ENCODE measurements at places on chromosomes 4 and X. TPM values are rescaled to one million over a fixed set of nuclear protein-coding genes. Genes with fewer than 3 reads are reported as not detected.

LDOC1 gene
- total RNA-seq = 6.9 TPM

GPRASP1 gene
- total RNA-seq = 0.44 TPM

NPY1R gene
- not detected for total RNA-seq

TMEM154 gene
- total RNA-seq = 13.0 TPM

IL21 gene
- total RNA-seq = 138 TPM

GPR119 gene
- not detected for total RNA-seq

- no peaks in the 10 kb centered on the region for H3K36me3 ChIP-seq
- H3K27me3 ChIP-seq = no peaks in the 10 kb centered on the region
- H3K27ac ChIP-seq = no peak overlapping the region
- DNase-seq = no peak
Observed at GRCh38 chr4:35800669-35801068, 443.6 kb downstream of the ARAP2 start.

GRCh38 chr4:77960367-77960766, 96.8 kb upstream of the FRAS1 start:
- no peak overlapping the region for H3K4me3 ChIP-seq
- H3K4me1 ChIP-seq = no peaks in the 10 kb centered on the region
- no peaks in the 10 kb centered on the region for H3K36me3 ChIP-seq
- H3K27ac ChIP-seq = no peak overlapping the region
- no peak for DNase-seq

- no peak overlapping the region for H3K27ac ChIP-seq
- no peaks in the 10 kb centered on the region for H3K27me3 ChIP-seq
- no peak for DNase-seq
- H3K4me1 ChIP-seq = no peaks in the 10 kb centered on the region
Observed at GRCh38 chr4:89939994-89940393, 45.3 kb downstream of the MMRN1 start.

DNA sequence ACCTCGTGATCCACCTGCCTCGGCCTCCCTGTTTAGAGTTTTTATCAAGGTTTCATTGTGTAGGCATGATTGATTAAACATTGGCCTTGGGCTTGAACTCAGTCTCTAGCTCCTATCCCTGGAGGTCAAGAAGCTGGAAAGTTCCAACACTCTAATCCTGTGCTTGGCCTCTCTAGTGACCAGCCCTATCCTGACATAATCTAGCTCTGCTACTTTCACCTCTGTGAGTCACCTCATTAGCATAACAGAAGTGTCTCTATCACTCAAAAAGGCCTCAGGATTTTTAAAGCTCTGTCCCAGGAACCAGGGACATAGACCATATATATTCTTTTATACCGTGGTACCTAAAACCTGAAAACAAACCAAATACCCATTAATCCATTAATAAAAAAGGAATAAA, 377.5 kb downstream of the CENPC start:
- H3K27me3 ChIP-seq = no peaks in the 10 kb centered on the region
- DNase-seq = no peak
- H3K36me3 ChIP-seq = no peaks in the 10 kb centered on the region
- no peaks in the 10 kb centered on the region for H3K4me1 ChIP-seq
- no peak overlapping the region for H3K27ac ChIP-seq
- no peak overlapping the region for H3K4me3 ChIP-seq

DNA sequence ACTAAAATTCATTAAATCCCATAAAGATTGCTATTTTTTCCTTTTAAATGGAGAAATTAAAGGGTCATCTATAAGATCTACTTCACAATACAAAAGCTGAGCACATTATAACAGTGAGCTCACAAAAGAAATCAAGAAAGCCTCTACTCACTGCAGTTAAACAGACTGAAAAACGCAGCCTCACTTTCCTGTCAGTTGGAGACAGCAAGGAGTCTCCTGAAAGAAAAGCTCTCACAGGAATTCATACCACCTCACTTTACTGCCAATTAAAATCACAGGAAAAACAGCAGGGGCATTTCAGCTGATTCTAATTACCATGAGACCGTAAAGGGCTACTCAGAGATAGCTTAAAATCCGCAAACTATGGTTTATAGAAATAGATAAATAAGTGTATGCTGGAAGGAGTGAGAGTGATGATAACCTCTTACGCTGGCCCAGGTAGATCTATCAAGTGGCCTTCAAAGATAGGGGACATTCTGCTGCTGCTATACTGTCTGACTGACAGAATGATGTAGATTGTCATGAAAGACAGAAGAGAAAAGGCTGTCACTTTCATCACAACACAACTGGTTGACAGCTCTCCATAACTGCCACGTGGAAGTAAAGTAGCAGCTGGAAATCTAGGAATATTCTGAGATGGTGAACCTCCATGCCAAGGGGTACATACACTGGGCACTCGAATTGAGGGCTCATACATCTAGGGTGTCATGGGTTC, 1333.7 kb upstream of the DIAPH2 start:
- no peaks in the 10 kb centered on the region for H3K27me3 ChIP-seq
- H3K4me1 ChIP-seq = no peaks in the 10 kb centered on the region
- no peak for DNase-seq
- no peaks in the 10 kb centered on the region for H3K36me3 ChIP-seq

DNA sequence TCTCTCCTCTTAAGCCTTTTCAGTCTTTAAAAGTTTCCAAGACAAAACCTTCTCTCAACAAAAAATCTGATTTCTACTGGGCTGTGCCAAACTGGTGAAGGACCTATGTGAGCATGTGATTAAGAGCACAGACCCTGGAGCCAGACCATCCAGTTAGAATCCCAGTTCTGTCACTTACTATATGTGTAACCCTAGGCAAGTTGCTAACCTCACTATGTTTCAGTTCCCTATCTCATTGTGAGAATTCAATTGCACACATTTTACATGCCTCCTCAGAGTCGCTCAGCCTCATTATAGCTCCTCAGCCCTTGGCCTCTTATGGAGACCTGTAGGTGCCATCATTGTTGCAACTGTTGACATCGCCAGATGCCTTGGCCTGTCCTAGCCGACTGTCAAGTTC, 54.1 kb upstream of the VEGFD start:
- no peak for DNase-seq
- H3K27ac ChIP-seq = no peak overlapping the region
- H3K36me3 ChIP-seq = no peaks in the 10 kb centered on the region
- H3K4me3 ChIP-seq = no peak overlapping the region
- peaks cover 4% of the 10 kb centered on the region for H3K27me3 ChIP-seq

- no peaks in the 10 kb centered on the region for H3K4me1 ChIP-seq
- no peak for DNase-seq
- no peaks in the 10 kb centered on the region for H3K27me3 ChIP-seq
- no peaks in the 10 kb centered on the region for H3K36me3 ChIP-seq
- H3K4me3 ChIP-seq = no peak overlapping the region
Observed at GRCh38 chr4:164756686-164757085, 2.8 kb downstream of the SMIM31 start.

DNA sequence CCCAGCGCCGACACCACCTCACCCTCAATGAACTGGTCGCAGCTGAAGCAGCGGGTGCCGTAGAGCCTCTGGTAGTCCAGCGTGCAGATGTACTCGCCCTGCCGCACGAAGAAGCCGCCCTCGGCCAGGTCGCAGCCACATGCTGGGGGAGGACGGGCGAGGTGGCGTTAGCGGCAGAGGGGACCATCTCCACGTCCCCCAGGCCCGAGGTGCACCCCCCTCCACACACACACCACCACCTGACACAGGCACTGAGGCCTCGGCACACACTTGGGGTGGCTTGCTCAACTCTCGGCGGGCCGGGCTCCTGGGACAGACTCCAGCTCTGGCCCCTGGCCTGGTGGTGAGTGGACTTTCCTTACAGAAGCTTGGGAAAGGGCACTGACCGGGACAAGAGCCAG, 61.5 kb downstream of the ABLIM2 start:
- no peak overlapping the region for H3K4me3 ChIP-seq
- DNase-seq = no peak
- no peaks in the 10 kb centered on the region for H3K4me1 ChIP-seq
- no peak overlapping the region for H3K27ac ChIP-seq
- H3K27me3 ChIP-seq = no peaks in the 10 kb centered on the region

- H3K27ac ChIP-seq = peak overlapping the region; percentile 1
- no peak overlapping the region for H3K4me3 ChIP-seq
- peaks cover 12% of the 10 kb centered on the region for H3K36me3 ChIP-seq
- no peaks in the 10 kb centered on the region for H3K27me3 ChIP-seq
- peak; percentile 22 for DNase-seq
Observed at GRCh38 chr4:109588176-109588575, 28.1 kb downstream of the MCUB start.

- peaks cover 26% of the 10 kb centered on the region for H3K4me1 ChIP-seq
- no peak overlapping the region for H3K27ac ChIP-seq
- no peaks in the 10 kb centered on the region for H3K27me3 ChIP-seq
Observed at GRCh38 chr4:6854098-6854744, 55.4 kb upstream of the TBC1D14 start.

DNA sequence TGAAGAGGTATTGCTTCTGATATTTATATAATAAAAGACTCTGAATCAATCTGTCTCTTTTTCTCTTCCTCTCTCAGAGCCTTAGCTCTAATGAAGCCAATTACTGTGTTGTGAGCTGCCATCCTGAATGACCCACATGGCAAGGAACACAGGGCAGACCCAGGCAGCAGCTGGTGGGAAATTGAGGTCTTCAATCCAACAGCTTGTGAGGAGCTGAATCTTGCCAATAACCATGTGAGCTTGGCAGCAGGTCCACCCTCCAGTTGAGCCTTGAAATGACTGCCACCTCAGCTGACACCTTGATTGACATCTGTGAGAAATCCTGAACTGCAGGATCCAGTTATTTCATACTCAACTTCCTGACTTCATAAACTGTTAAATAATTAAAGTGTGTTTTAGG, 149.4 kb downstream of the NDST4 start:
- H3K27me3 ChIP-seq = no peaks in the 10 kb centered on the region
- no peak for DNase-seq
- H3K4me3 ChIP-seq = no peak overlapping the region
- no peaks in the 10 kb centered on the region for H3K36me3 ChIP-seq

DNA sequence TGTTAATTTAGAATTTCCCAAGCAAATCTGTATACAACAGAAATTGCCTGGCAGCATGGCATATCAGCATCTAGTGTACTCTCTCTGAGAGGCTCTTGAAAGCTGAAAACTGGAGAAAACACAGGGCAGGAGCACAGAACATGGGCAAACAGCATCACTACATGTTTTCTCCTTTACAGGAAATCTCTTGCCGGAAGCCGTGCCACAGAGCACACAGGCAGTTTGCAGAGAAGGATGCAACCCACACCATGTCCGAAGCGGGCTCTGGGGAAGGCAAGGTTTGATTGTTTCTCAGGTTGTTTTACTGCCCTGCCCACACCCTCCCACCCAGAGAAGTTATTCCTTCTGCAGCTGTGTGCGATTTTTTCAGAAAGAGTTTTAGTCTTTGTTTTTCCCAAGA, 41.1 kb upstream of the FAM9C start:
- H3K27ac ChIP-seq = peak overlapping the region; percentile 100
- no peaks in the 10 kb centered on the region for H3K27me3 ChIP-seq
- H3K36me3 ChIP-seq = peaks cover 6% of the 10 kb centered on the region
- H3K4me3 ChIP-seq = peak overlapping the region; percentile 79
- H3K4me1 ChIP-seq = peaks cover 94% of the 10 kb centered on the region
- DNase-seq = no peak

GRCh38 chrX:13906093-13906492, 89.2 kb upstream of the GPM6B start:
- no peaks in the 10 kb centered on the region for H3K36me3 ChIP-seq
- H3K27me3 ChIP-seq = no peaks in the 10 kb centered on the region
- DNase-seq = no peak
- no peaks in the 10 kb centered on the region for H3K4me1 ChIP-seq
- H3K4me3 ChIP-seq = no peak overlapping the region
- no peak overlapping the region for H3K27ac ChIP-seq

- H3K4me3 ChIP-seq = no peak overlapping the region
- H3K27me3 ChIP-seq = peaks cover 2% of the 10 kb centered on the region
- no peak overlapping the region for H3K27ac ChIP-seq
- no peaks in the 10 kb centered on the region for H3K4me1 ChIP-seq
- H3K36me3 ChIP-seq = no peaks in the 10 kb centered on the region
Observed at GRCh38 chrX:121032531-121032930, 14.9 kb upstream of the GLUD2 start.

DNA sequence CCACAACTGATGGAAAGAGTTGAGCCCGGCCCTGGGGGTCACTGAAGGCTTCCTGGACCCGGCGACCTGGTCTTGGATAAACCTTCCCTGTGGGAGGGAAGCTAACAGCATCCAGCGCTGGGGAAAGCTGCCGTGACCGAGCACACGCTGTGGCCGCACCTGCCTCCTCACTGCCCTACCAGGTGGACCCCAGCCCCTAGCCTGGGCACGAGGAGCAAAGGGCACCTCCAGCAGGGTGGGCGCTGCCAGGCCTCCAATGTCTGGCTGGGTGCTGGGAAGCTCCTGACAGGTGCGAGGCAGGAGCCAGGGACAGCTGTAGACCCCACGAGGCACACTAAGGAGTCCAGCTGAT, 7.9 kb downstream of the TADA2B start:
- peaks cover 21% of the 10 kb centered on the region for H3K36me3 ChIP-seq
- peaks cover 33% of the 10 kb centered on the region for H3K4me1 ChIP-seq
- H3K27me3 ChIP-seq = no peaks in the 10 kb centered on the region
- H3K27ac ChIP-seq = no peak overlapping the region

GRCh38 chr4:27251771-27252170, 391.1 kb downstream of the STIM2 start:
- H3K36me3 ChIP-seq = no peaks in the 10 kb centered on the region
- no peak overlapping the region for H3K4me3 ChIP-seq
- no peaks in the 10 kb centered on the region for H3K27me3 ChIP-seq

DNA sequence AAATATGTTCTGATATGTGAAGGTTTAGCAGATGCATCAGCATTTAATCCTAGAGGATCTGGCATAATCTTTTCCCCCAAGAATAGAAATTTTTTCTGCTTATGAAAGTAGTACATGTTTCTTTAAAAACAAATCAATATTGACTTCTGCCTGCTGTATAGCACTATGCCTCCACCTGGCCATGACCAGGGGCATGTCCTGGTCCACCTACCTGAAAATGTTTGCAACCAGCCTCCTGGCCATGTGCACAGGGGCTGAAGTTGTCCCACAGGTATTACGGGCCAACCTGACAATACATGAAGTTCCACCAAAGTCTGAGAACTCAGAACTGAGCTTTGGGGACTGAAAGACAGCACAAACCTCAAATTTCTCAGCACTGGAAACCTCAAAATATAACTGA, 10.0 kb downstream of the HPRT1 start:
- no peak overlapping the region for H3K27ac ChIP-seq
- H3K4me1 ChIP-seq = peaks cover 6% of the 10 kb centered on the region
- peaks cover 8% of the 10 kb centered on the region for H3K36me3 ChIP-seq
- no peaks in the 10 kb centered on the region for H3K27me3 ChIP-seq
- no peak for DNase-seq

- no peak overlapping the region for H3K4me3 ChIP-seq
- no peak for DNase-seq
- H3K36me3 ChIP-seq = no peaks in the 10 kb centered on the region
- no peak overlapping the region for H3K27ac ChIP-seq
- no peaks in the 10 kb centered on the region for H3K27me3 ChIP-seq
Observed at GRCh38 chr4:11299016-11299415, 129.7 kb downstream of the HS3ST1 start.
